KBM-7 (cell line): ENCODE measurements at places on chromosomes 7 and 10.

DNA sequence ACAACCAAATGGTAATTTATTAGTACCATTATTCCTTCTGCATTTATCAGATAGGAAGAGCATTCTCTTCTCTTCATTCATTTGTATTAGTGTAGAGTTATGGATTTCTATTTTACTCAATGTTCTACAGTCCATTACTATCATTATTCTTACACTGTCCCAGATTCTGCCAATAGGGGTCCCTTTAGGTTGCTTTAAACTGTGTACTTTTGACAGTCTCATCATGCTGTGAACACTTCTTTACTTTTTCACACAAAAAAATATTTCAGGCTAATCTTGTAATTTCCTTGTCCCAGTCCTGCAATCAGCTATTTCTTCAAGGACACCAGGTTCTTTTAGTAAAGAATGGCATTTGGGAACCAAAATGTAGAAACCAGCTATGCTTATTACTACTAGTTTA, 99.3 kb downstream of the ZNF248 start:
- no peak for DNase-seq

DNA sequence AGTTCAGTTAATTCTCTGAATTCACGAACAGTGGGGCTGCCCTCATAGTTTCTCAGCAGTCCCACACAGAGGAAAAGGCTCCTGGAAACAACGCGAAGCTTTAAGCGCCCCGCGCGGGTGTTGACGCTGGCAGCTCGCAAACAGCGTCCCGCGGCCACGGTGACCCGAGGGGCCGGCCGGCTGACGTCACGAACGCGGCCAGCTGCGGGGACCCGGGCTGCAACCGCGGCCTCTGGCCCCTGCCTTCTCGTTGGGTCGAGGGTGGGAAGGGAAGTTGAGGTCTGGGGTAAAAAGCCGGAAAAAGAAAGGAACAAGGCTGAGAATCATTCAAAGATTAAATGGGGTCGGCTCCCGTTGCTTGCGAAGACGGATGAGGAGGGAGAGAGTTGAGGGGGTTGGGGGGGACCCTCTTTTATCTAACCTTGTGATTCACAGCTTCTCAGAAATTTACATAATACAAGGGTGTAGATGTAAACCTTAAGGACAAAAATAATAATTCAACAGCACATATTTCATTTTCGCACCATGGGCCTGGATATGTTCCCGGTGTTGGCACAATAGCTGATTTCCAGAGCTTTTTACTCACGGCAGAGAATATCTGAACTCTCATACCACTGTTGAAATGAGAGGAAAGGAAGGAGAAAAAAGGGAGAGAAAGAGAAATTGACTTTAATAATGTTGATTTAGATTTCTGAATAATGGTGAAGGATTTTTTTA, 7.3 kb upstream of the FEZF1 start:
- DNase-seq, result no peak

DNA sequence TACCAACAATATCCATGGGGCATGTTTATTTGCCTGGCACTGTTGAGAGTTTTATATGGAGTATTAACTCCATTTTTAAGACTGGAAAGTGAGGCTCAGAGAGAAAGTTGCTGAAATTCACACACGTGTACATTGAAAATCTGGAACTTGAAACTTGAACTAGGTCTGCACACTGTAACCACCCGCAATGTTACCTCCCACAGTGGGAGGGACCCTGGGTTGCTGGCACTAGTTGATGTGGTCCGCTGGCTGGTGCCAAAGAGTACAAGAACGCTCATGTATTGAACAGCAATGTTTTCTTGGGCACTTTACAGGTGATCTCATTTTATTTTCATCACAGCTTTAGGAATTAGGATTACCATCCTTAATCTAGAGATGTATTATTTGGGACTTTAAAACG, 253.2 kb downstream of the INHBA start:
- no peak for DNase-seq

- DNase-seq, result peak; percentile 48
Measured at GRCh38 chr10:2933924-2934323, 133.4 kb upstream of the PFKP start.

- no peak for DNase-seq
Measured at GRCh38 chr7:150978126-150978789, at the start of gene KCNH2. Gene KCNH2 (minus strand): TSS chr7:150978321. CDS start chr7:150977913, 408 bp downstream.

DNA sequence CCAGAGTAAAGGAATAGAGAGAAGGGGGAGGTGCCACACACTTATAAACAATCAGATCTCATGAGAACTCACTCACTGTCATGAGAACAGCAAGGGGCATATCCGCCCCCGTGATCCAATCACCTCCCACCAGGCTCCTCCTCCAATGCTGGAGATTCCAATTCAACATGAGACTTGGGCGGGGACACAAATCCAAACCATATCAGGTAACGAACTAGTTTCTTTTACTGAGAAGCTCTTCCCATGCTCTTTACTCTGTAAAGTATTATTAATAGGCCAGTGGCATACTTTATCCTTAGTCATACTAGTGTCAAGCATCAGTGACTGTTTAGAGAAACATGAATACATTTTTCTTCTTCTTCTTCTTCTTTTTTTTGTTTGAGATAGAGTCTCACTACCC, 39.4 kb upstream of the ZNF488 start:
- no peak for DNase-seq

DNA sequence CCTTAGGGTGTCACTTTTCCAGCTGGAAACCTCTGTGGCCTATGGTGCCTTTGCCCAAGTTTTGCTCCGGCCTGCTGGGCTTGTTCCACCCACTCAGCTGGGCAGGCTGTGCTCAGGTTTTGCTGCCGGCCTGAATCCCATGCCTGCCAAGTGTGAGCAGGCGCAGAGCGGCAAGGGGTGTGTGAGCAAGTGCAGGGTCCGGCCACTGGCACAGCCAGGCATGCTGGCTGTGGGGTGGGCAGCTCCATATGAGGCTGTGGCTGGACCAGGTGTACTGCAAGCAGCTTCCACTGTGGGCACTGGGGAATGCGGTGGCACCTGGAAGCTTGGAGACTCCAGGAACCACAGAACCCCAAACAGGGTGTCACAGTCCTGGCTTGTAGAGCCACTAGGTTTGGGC, 92.1 kb downstream of the AUTS2 start:
- DNase-seq, result no peak

GRCh38 chr7:4948402-4948801, 10.6 kb downstream of the MMD2 start:
- DNase-seq, result no peak

DNA sequence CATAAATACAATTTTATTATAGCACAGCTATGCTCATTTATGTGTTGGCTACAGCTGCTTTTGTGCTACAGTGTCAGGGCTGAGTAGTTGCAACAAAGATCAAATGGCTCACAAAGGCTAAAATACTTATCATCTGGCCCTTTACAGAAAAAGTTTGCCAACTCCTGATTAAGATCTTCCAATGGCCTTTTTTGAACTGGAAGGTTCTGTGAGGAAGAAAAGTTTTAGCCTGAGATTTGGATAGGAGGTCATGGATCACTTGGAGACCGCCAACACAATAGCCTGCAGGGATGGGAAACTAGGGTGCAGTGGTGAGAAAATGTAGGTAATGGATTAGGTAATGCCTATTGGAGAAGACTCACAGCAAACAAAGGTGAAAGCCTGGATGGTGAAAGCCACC, 169.8 kb downstream of the NOC3L start:
- no peak for DNase-seq

DNA sequence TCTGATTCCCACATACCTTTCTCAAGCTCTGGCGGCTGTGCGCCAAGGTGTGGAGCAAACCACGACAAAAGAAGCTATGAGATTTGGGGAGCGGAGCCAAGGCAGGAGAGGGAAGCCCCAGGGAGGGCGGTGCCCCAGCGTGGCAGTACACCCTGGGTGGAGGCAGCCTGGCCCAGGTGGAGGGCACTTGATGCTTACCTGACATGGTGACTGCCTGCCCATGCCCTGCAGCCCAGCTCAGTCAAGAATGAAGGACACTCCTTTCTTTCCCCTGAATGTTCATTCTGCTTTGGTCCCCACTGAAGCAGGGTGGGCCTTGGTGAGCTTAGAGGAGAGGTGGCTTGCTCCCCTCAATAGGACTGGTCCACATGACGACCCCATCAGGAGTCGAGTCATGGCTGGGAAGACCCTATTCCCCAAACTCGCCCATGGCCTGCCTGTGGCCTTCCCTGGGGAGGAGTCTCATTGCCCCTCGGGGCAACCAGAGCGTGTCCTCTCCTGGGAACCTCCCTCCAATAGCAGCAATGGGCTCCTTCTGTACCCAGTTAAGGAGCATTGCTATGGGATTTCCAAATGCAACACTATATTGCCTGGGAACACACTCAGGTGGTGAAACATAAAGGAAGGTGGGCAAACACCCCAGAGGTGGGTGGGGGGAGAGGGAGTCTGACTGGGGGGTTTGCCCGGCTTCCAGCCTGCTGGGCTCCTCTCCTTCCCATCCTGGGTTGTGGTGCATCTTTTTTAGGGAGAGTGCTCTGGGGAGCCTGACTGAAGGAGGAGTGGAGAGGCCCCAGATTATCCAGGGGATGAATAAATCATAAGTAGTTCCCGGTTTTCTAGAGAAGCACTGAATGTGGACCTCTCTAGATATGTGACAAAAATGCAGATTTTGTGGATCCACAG, 22.7 kb downstream of the RAMP3 start:
- DNase-seq, result no peak

DNA sequence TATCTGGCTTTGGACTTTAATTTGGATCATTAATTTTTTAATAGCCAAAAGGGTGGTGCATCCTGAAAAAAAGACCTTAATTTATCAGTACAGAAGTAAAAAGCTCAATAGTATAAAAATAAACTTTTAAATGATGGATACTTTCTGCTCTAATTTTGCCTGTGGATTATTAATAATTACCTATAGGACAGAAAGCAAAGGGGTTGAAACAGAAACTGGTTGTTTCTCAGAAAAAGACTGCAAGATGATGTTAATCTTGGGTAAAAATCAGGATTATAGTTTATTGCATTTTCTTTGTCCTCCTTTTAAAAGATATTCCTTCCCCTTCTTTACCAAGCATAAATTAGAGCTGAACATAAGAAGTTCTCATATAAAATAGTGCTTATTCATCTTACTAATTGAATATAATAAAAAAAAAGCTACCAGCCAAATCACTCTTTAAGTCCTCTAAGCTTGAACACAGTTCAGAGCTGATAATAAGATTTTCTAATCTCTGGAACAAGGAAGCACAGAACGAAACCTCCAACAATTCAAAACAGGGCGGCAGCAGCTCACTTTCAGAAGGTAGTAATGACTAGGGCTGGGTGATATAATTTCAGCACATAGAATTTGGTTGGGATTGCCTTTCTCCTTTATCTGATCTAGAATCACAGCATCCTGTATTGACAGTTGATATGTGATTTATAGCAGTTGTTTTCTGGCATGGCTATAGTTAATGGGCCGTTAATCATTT, 8.1 kb upstream of the GPR85 start:
- no peak for DNase-seq

- peak; percentile 26 for DNase-seq
Measured at GRCh38 chr7:85890244-85890811, 703.5 kb upstream of the SEMA3D start.

- no peak for DNase-seq
Measured at GRCh38 chr7:47827351-47827756, 120.9 kb downstream of the PKD1L1 start.

DNA sequence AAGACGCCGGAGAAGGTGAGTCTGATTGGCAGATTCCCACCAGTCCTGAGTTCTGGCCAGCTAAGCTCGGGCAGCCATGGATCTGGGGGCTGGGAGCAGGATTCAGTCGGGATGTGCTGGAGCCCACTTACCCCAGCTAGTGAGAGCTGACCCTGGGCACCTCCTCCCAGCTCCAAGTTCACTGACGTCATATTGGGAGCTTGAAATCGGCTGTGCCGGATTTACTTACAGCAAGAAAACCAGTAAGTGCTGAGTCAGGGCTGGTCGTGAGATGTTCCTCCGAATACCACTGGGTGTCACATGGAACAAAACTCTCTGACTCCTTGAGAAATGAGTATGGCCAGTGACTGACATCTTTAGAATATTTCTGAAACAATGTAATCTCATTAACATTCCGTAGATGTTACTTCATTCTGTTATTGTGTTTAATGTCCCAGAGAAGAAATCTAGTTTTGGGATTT, 621.2 kb downstream of the SDK1 start:
- peak; percentile 4 for DNase-seq

DNA sequence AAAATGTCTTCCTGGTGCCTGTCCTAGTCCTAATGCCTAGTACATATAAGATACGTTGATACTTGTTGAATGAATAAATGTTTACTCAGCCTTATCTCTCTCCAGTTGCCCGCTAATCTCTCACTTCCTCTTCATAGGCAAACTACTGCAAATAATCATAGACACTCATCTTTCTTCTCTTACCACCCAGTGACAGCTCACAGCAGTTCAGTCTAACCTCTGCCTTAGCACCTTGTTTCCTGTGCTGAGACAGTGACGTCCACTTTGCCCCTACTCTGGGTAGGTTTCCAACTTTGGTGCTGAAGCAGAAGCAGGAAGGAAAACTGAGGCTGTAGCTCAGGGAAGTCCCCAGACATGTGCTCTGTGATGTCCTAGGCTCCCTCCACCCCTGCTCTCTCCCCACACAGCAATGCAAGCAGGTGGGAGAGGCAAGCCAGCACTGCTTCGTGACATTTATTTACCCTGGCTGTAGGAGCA, 45.5 kb upstream of the RHOBTB1 start:
- peak; percentile 49 for DNase-seq

- DNase-seq, result no peak
Measured at GRCh38 chr10:114576132-114576487, 82.0 kb downstream of the ABLIM1 start.

DNA sequence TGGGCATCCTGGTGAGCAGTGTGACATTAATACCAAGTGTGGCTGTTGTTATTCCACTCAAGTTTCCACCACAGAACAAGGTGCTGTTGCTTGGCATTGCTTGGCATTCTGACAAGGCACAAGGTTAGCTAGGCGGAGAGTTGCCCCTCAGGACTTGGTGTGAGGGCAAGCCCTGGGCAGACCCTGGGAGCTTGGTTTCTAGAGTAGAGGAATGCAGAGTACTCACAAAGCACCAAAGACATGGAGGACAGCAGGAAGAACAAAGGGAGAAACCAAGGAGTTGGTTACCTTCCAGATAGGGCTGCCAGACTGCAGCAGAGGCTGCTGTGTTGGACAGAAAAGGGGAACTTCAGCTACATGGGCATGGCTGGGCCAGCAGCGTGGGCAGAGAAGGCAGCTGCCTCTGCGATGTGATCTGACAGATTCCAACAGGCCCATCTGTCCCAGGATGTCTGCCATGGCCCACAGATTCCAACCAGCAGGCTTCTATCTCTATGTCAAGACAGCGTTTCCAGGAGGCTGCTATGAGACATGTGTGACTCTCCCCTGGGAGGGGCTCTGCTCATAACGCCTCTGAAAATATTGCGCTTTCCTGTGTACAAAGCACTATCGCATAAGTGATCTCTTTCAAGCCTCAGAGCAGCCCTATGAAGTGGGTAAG, 1.8 kb downstream of the GOLGA7B start:
- peak; percentile 24 for DNase-seq

- DNase-seq, result peak; percentile 93
Measured at GRCh38 chr7:5679813-5680473, 101.5 kb downstream of the RNF216 start.

- peak; percentile 50 for DNase-seq
Measured at GRCh38 chr7:142323706-142324105, 65.8 kb upstream of the PRSS58 start.
